ENCODE measurements at places on chromosomes 16 and 17.

- DNase-seq, result no peak
Measured at GRCh38 chr16:88905563-88905962, 39.1 kb upstream of the PABPN1L start.

GRCh38 chr16:82506692-82507670 lies 119.8 kb upstream of the CDH13 start:
- no peak for DNase-seq

DNA sequence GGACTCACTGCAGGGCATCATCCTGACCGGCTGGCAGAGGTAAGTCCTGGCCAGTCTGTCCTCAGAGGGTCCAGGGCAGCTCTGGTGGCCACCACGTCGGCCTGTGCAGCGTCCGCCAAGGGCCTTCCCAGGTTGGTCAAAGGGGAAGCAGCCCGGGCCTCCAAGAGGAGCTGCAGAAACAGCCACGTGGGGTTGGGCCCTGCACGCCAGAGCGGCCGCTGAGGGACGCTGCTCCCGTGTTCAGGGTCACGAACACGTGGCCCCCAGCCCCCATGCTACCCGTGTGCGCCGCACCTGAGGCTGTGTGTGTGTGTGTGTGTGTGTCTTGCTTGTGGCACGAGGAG lies 13.3 kb downstream of the CYBC1 start:
- DNase-seq, result no peak

DNA sequence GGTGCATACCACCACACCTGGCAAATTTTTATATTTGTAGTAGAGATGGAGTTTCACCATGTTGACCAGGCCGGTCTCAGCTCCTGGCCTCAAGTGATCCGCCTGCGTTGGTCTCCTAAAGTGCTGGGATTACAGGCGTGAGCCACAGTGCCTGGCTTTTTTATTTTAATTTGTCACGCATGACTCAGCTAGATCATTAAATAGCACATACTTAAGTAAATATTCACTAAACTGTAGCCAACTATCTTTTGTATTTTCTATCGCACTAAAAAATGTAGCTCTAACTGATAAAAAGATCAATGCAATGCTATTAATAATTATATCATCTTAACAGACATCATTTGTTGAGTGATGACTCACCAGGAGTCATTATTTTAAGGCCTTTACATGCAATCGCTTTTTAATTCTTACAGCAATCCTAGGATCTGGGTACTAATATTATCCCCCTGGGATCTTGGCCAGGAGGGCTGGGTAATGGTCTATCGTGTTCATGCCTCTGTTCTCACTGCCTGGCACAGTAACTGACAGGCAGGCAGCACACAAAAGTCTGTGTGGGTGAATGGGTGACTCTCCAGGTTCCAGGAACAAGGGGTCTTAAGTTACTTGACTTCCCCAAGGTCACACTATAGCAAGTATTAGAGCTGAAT lies 693.5 kb upstream of the EEF2KMT start:
- no peak for DNase-seq

DNA sequence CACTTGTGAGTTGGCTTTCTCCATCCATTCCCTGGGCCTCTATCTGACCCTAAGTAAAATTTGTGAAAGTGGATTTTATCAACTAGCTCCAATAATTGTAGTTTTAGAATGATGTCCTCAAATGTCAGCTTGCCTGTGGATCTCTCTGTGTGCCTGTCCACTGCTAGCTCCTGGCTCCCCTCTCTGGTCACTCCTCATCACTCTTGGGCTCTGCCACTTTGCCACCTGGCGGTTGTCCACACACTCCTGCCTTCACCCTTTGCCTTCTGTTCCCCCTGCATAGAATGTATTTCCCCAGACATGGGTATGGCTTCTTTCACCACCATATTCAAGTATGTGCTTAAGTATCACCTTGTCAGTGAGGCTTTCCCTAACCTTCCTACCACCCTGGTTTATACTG lies 19.8 kb downstream of the ANKFN1 start:
- no peak for DNase-seq

DNA sequence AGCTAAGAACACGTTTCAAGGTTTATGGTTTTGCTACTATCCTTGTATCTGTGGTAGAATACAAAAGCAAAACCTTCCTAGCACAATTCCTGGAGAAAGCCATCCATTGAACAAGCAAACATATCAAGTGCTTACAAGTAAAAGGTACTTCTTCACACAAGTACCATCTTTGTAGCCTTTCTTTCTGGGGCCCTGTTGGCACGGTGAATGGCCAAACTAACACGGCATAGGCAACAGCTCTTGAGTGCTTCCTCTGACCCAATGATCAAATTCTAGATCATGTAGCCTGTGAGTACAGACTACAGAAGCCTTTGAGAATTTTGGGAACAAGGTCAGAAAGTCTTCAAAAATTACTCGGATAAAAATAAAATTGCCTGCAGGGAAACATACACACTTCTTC lies 57.9 kb downstream of the ANKFY1 start:
- DNase-seq, result no peak

- no peak for DNase-seq
Measured at GRCh38 chr17:61984821-61985220, 57.0 kb upstream of the INTS2 start.

- no peak for DNase-seq
Measured at GRCh38 chr16:21685034-21685455, 21.3 kb downstream of the OTOA start.

DNA sequence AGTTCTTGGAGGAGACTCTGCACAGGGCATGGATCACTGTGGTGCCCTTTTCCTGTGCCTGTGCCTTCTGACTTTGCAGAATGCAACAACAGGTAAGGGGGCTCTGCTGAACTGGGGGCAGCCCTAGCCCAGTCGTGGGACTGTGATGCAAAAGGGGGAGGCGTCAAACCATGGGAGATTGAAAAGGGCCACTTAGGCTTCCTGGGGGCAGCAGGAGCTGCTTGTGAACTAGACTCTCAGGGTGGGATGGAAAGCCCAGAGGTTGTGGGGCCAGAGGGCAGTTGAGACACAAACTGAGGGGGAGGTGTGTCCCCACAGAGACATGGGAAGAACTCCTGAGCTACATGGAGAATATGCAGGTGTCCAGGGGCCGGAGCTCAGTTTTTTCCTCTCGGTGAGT lies 19.6 kb downstream of the ADGRG5 start:
- no peak for DNase-seq

GRCh38 chr17:45129940-45130680 lies 2.2 kb downstream of the PLCD3 start:
- DNase-seq, result no peak

- DNase-seq, result no peak
Measured at GRCh38 chr16:68328860-68329390, 18.1 kb downstream of the PRMT7 start.

GRCh38 chr17:76657505-76658241 lies 14.1 kb upstream of the ST6GALNAC1 start:
- DNase-seq, result no peak

GRCh38 chr16:80231888-80232287 lies 308.9 kb upstream of the DYNLRB2 start:
- DNase-seq, result no peak

- no peak for DNase-seq
Measured at GRCh38 chr17:82325286-82326180, 8.0 kb downstream of the SECTM1 start.

DNA sequence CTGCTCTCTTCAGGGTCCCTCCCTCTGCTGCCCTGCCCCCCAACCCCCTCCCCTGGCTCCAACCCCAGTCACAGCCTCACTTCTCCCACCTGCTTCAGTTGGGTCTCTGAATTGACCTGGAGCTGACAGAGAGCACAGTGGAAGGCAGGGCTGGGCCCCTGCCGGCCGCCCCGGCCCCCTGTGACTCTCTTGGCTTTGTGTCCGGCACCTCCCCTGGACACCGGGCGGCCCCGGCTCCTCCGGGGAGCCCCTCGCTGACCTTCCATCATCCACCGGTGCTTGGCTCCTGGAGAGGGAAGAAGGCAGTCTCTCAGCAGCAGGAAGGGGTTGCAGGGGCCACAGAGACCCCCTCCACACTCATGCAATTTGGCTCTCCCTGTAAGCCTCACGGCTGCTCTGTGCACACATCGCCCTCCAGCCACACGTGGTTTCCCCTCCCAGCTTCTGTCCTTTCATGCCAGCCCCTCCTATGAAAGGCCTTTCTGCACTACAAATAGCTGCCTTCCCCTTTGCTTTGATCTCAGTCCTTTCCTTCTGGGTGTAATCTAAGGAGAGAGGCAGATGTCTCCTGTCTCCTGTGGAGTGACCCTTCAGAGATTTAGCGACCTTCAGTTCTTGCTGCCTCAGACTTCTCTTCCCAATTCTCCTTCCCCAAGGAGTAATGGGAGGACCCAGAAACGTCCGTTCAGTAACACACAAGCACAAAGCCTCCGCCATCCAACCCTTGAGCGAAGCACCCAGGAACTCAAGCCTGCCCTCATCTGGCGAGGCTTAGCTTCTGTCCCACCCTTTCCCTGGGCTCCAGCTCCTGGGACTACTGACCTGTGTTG lies 8.3 kb downstream of the NKIRAS2 start:
- no peak for DNase-seq

- DNase-seq, result no peak
Measured at GRCh38 chr16:53611179-53611696, 92.4 kb downstream of the RPGRIP1L start.

DNA sequence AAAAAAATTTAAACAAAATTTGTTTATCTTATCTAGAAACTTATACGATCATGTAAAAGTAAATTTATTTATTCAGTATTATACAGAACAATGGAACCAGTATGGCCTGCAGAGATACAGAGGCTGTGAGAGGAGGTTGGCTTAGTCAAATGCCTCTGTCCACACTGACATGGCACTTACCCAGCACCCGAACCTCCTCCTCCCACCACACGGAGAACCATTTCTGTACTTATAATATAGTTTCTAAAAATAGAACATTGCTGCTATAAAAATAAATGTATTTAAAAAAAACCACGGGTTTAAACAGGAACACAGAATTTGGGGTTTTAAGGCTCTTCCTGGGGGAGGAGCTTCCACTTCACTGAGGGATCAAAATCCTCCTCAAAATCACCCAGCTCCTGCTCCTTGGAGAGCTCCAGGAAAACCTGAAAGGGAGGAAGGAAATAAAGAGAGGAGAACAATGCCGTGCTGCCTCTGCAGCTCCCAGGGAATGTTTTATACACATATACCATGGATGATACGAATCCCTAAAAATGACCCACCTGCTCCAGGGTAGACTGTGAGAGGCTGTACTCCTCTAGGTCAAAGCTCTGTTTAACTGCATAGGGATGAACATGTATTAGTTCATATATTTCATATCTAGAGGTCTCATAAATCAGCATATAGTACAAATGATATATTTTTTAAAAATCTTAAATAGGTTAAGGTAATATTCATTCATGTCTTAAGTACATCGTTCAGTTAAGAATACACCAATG lies 87.3 kb downstream of the ABCA8 start:
- DNase-seq, result no peak

GRCh38 chr16:20241321-20241720 lies 86.0 kb downstream of the GP2 start:
- DNase-seq, result no peak

GRCh38 chr16:82197540-82198240 lies 27.7 kb upstream of the MPHOSPH6 start:
- DNase-seq, result no peak

- DNase-seq, result peak; percentile 75
Measured at GRCh38 chr17:37406635-37407461, at the start of the genes ACACA and TADA2A. ACACA (minus strand) TSS chr17:37406836; CDS start chr17:37406299, 537 bp downstream. TADA2A (plus strand) TSS chr17:37406886; CDS start chr17:37411366, 4,480 bp downstream.

DNA sequence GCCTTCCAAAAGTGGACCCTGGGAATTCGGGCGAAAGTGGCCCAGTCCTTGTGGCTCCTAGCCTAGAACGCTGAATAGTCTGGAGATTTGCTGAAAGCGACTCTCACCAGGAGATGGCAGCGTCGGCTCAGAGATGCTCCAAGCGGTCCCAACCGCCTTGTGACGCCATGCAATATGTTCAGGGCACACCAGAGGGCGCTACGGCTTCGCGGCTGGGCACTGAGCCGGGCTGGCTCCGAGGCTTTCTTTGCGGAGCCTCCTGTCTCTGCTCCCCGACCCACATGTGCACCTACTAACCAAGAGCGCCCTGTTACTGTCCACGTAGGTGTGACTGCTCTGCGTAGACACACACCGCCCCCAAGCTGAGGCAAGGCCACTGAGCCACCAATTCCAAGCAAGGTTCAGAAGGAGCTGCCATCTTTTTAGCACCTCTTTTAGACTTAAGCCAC lies 36.9 kb downstream of the SYCE1L start:
- DNase-seq, result peak; percentile 90

DNA sequence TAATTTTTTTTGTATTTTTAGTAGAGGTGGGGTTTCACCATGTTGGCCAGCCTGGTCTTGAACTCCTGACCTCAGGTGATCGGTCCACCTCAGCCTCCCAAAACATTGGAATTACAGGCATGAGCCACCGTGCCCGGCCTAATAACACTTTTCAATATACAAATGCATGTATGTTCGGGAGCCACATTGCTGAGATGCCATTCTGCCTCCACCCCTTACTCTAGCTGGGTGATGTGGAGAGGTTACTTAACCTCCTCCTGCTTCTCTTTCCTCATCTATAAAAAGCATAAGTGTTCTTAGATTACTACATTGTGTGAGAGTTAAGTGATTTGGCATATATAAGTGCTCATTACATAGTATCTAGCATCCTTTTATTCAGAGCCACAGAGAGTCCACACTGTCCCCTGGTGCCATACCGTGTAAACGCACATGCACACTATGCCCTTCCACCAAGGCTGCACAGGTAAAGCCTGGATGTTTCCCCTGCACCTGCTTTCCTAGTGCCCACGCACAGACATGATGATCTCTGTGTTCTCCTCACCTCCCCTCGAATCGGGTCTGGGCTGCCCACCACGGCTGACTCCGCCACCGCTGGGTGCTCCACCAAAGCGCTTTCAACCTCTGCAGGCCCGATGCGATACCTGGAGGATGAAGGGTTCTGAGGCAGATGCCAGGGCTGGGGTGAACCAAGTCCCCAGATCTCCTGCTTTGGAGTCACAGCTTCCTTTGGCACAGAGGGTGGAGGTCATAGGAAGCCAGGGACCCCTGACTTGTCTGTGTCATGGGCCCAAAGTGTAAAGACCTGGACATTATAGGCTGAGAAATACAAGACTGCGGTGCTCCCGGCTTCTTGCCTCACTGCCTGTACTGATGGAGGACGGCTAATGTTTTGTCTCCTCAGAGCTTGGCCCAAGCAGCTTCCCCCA lies 49.0 kb upstream of the ACSM2B start:
- no peak for DNase-seq

GRCh38 chr16:19411298-19411697 lies 6.4 kb upstream of the TMC5 start:
- DNase-seq, result no peak

GRCh38 chr16:89173174-89173921 lies 1.8 kb downstream of the CDH15 start:
- no peak for DNase-seq

- DNase-seq, result no peak
Measured at GRCh38 chr16:2963723-2964474, at the start of gene KREMEN2. KREMEN2 (plus strand) TSS chr16:2964275; CDS start chr16:2964521, 246 bp downstream.

DNA sequence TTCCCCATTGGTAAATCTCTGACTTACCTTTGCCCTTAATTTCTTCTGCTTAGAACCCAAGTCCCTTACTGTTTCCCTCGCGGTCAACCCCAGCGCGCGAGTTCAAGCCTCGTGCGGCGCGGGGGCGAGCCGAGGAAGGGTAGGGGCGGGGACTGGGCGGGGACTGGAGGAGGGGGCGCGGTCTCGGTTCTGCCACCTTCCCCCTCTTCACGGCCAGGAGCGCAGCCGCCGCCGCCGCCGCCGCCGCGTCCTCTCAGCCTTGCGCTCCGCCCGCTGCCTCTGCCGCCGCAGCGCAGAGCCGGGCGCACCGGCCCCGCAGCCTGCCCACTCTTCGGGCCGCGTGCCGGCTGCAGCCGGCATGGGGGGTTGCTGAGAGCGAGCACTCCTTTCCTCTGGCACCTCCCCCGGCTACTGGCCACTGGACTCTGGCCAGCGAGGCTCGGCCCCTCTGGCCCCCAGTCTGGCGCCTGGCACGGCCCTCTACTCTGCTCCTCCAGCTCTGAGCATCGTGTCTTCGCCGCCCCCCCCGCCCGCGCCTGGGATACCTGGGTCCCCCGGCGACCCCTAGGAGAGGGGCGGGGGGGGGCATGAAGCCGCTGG lies at the start of gene RAPGEFL1:
RAPGEFL1 (plus strand) TSS at position 196 of the 600 bp plus-strand sequence; CDS start at position 588, 392 bp downstream.
- peak; percentile 83 for DNase-seq

Measured in activated CD4-positive, alpha-beta T cell treated with anti-CD3 and anti-CD28 coated beads, Interleukin-2, amount 10 ng/mL, durations not matched to agents 7 days and 5 days (primary cell).